Renal cortical epithelial cell (primary cell): ENCODE measurements at places on chromosomes 7 and 10. TPM values are rescaled to one million over a fixed set of nuclear protein-coding genes. Genes with fewer than 3 reads are reported as not detected.

GRCh38 chr10:6069081-6069931 is 7.1 kb upstream of the IL2RA start:
- DNase-seq, result peak; percentile 72

The FBXO24 gene
- 0.35 TPM in 1 of 2 replicates, not detected in the other for total RNA-seq

The IMMP2L gene
- total RNA-seq, result 23.8 and 26.9 TPM in 2 replicates

DNA sequence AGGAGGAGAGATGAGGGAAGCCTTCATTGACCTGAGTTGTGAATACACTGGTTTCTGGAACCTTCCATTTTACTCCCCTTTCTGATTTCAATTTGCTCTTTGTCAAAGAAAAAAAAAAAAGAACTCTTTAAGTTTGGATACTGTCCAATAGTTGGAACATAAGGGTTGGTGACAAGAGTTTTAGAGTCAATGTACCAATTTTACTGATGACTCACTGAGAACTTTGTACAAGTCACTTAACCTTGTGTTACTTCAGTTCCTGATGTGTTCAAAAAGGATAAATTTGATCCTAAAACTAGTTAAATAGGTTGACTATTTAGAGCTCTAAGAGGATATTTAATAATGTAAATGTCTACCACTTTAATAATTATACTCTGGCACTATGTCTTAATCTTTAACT is 4.1 kb upstream of the CDK14 start:
- DNase-seq, result peak; percentile 68

- no peak for DNase-seq
These were observed 21.4 kb downstream of the BZW2 start for GRCh38 chr7:16667355-16667754.

The KCND2 gene
- 0.05 and 0.17 TPM in 2 replicates for total RNA-seq

The ZFYVE27 gene
- 34.9 and 37.5 TPM in 2 replicates for total RNA-seq

The EVX1 gene
- not detected in 2 replicates for total RNA-seq

- DNase-seq, result no peak
These were observed 395.7 kb downstream of the NXPH1 start for GRCh38 chr7:8829100-8829499.

The ODAD2 gene
- total RNA-seq, result 1.2 and 4.7 TPM in 2 replicates

The FOXL3 gene
- not detected in 2 replicates for total RNA-seq

- DNase-seq, result no peak
These were observed 93.6 kb downstream of the UBE2H start for GRCh38 chr7:129859183-129859582.

DNA sequence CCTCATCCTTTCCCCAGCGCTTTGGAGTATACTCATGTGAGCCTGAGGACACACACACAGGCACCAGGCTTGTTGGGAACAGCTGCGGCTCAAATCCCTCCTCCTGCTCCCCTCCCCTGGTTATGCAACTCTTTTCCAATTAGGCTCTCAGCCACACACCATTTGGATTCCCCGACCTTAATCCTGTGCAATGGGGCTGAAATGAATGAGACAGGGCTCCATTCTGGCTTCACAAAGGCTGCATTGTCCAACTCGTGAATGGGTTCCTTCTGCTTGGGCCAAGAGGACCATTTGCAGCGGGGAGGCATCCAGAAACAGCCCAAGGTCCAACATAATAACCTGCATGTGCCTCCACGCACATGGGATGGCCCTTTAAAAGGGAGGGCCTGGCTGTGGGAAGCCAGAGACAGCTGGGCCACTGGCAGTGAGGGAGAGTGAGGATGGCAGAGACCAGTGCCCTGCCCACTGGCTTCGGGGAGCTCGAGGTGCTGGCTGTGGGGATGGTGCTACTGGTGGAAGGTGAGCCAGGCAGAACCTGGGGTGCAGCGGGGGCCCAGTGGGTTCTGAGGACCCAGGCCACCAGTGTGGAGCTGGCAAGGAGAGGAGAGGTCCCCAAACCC is at the start of gene RGR:
Gene RGR, plus strand, starts transcription at position 403 of the 620 bp plus-strand sequence. Its CDS starts 38 bp downstream, at position 441.
- no peak for DNase-seq
